ENCODE measurements at places on chromosomes 13 and 19. TPM values are rescaled to one million over a fixed set of nuclear protein-coding genes. Genes with fewer than 3 reads are reported as not detected.

GRCh38 chr13:101691341-101691860, 238.9 kb downstream of the ITGBL1 start:
- DNase-seq = no peak

KRTDAP gene
- total RNA-seq = 2.0 TPM

- DNase-seq = no peak
Measured at GRCh38 chr13:100439247-100439970, 149.2 kb downstream of the GGACT start.

DNA sequence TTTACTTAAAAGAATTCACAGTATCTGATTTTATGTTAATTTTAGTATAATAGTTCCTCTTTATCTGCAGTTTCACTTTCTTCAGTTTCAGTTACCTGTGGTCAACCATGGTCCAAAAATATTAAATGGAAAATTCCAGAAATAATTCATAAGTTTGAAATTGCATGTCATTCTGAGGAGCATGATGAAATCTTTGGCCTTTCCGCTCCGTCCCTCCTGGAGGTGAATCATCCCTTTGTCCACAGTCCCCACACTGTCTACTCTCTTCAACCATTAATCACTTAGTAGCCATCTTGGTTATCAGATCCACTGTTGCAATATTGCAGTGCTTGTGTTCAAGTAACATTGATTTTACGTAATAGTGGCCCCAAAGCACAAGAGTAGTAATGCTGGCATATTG, 26.9 kb downstream of the SLITRK6 start:
- no peak for DNase-seq

SPRY2 gene
- 48.7 TPM for total RNA-seq

Data from type B pancreatic cell (in vitro differentiated cells).